ENCODE measurements at places on chromosomes 7 and 10.

- no peak for DNase-seq
Observed at GRCh38 chr7:92402920-92403759, 44.1 kb upstream of the GATAD1 start.

DNA sequence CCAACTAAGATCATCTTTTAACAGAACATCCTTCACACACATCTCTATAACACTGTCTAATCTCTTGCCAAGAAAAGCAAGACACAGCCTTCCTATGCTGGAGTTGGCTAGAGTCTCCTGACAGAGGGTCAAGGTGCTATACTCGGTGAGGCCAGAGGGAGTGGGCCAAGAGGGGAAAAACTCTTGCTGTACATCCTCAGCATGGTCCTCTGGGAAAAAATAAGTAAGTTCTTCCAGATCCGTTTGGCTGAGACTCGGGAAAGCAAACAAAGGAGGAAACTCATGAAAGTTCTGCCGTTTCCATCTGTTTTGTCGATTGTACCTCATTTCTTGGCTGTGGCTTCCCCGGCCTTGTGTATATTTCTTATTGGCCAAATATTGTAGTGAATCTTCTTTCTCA lies 33.9 kb downstream of the VWDE start:
- no peak for DNase-seq

GRCh38 chr7:122602800-122603199 lies 96.1 kb downstream of the RNF133 start:
- no peak for DNase-seq

- no peak for DNase-seq
Observed at GRCh38 chr7:101884671-101885596, 67.5 kb downstream of the CUX1 start.

GRCh38 chr10:92506336-92506735 lies 67.6 kb downstream of the IDE start:
- no peak for DNase-seq

DNA sequence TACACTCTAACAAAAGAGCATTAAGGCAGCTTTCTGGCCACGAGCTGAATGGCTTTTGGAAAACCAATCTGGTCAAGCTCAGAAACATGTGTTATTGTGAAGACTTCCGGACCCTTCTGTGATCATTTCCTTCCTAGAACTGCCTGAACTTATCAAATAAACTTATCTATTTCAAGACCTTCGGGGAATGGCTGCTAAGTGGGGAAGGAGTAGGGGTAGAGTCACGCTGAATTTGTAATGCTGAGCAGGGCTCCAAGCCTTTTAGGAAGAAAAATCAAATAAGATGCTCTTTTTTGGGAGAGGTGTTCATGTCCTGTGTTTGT lies 56.6 kb downstream of the PAPSS2 start:
- no peak for DNase-seq

DNA sequence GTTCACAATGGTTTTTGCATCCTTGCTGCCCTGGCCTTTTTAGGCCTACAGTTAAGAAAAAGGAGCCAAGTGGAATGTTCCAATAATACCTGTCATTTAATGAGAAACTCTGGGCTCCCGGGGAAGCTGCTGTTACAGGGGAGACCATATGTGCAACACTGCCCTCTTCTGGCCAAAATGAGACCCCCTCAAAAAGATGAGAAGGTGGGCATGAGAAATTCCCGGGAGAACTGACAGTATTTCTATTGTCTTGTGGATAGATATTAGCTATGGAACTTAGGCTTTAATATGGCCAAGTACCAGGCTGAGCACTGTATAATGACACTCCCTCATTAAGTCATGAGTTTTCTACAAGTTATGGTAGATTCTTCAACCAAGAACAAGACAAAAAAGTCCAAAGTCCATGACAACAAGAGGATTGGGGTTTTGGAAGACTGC lies 99.4 kb downstream of the CCDC3 start:
- peak; percentile 17 for DNase-seq

- DNase-seq, result no peak
Observed at GRCh38 chr10:63366933-63367332, 98.8 kb downstream of the JMJD1C start.

DNA sequence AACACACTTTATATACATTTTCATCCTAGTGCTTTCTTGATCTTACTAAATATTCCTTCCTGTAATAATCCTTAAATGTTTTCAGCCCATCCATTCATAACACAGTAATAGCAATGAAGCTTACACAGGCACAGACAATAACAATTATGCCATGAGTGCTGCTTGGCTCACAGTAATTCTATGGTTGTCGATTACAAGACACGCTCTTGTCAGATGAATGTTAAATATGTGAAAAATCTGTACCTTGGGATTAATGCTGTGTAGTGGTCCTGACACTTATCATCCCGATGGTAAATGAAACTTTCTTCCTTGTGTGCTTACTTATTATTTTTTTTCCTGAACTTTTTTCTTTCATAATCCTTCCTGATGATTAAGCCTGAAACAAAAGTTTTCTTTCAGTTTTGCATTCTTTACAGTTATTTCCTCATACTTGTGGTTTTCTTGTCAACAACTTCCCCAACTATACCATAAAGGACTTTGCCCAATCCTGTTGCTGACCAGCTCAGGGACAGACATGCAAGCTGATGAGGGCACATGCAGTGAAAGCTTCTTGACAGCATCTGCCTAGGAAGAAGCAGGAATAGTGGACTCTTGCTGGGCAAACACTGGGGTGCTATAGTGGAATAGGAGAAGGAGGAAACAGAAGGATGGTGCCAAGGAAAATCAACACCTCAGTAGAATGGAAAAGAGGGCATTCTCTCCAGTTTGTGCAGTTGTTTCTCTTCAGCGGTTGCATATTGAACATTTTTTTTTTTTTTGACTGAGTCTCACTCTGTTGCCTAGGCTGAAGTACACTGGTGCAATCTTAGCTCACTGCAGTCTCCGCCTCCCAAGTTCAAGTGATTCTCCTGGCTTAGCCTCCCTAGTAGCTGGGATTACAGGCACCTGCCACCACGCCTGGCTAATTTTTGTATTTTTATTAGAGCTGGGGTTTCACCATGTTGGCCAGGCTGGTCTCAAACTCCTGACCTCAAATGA lies 6.7 kb upstream of the MGAM2 start:
- DNase-seq, result peak; percentile 1

DNA sequence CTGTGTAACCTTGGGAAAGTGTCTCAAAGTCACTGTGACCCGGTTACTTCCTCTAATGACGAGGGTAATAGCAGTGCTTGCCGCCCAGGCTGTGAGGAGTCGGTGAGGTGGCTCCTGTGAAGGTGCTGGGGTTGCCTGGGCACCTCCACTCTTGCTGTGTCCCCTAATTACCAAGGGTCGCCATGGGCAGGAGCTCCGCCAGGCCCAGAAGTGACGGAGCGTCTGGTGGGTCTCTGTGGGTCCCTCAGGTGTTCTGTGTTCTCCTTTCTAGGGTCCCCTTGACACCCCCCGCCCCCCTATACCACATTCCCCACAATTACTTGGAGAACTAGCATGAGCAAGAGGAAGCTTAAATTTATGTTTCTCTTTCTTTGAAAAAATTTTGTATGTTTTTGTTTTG lies 161.5 kb downstream of the WDR37 start:
- no peak for DNase-seq

DNA sequence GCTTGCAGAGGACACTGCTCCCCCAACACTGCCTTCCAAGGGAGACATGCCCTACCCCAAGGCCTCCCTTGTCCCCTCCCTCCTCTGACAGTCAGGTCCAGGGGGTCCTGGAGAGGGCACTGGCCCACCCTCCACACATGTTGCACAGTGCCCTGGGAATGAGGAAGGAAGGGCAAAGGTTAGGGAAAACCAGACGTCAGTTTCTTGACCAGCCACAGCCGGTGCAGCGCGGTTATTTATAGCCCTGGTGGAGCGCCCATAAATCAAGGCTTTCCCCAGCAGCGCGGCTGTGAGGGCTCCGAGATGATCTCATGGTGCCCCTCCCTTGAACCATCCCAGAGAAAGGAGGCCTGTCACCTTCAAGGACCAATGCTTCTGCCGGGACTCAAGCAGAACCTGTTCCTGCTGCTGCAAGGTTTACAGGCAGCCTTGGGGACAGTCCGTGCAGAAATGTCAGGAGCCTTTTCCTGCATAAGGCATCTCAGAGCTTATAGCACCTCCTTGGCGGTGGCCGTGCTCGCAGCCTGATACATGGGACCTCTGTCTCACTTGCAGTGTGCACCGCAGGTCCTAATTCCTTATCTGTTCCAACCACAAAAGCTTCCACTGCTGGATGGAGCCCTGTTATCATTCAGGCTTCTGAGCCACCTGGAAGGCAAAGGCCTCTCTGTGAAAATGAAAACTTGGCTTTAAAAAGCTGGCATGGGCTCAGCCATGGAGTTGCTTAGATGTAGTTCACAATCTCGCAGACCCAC lies 127.3 kb downstream of the LHPP start:
- peak; percentile 14 for DNase-seq

GRCh38 chr7:115306586-115306985 lies 384.7 kb downstream of the MDFIC start:
- no peak for DNase-seq

DNA sequence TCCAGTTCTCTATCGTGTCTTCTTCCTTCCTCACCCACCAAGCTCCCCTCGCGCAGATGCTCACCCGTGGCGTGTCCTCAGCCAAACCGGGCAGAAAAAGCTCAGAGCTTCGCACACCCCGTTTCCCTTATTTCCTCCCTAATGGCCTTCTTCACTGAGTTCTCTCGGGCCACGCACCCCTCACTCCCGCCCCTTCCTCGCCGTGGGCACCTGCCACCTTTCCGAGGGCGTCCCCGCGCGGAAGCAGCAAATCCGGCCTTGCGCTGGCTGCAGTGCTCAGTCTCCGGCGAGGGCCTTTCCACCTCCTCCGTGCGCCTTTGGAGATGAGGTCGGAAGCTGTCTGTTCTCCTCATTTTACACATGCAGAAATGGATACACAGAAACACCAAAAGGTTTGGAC lies 12.4 kb upstream of the CALML3 start:
- DNase-seq, result no peak

Measured in KG1 (cell line).